ENCODE measurements at places on chromosomes 3 and 15.

DNA sequence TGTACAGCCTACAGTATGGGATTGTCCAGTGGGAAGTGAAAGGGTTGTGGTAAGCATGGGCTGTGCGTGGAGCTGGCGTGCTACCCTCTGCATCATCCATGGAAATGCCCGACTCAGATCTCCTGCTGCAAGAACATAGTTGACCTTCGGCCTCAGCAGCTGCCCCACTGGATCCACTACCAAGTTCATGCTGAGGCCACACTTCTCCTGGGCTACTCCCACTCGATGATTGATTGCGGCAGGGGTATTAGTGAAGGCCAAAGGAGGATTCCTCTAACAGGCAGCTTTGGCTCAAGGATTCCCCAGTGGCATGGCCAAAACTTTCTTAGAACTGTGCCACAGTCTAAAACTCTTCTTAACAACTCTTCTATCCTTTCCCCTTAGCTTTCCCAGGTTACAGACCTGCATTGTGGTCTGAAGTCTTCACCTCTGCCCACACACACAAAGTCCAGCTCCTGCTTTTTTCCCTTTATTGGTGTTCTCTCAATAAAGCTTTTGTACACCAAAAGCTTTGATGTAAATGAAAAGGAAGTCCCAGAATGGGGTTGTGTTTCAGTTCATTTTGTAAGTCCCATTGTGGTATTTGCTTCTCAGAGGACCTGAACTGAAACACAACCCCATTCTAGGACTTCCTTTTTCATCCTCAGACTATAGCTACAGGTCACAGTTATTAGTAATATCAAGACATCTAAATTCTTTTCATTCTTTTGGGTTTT, 4.9 kb upstream of the TBC1D5 start:
- no peak for DNase-seq

- no peak for DNase-seq
These were observed 51.6 kb downstream of the EIF3J start for GRCh38 chr15:44588541-44588940.

- no peak for DNase-seq
These were observed 97.5 kb downstream of the RFTN1 start for GRCh38 chr3:16415911-16416476.

GRCh38 chr3:19074257-19074900, 73.9 kb upstream of the KCNH8 start:
- DNase-seq: no peak

GRCh38 chr15:61118885-61119284, 110.2 kb downstream of the RORA start:
- no peak for DNase-seq

DNA sequence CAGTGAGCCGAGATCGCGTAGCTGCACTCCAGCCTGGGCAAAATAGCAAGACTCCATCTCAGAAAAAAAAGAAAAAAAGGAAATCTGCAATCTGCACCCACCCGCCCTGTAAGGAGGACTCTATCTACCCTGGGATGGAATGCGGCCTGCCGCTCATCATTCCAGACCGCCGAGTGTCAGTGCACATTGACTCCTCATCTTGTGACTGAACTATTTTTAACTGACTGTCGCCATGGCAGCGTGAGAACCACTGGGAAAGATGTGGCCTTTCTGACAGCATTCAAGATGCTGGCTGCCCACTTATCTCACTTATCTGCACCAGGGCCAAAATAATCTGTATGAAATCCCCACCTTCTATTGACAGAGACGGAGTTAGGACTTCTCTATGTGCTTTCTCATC, 38.8 kb upstream of the ANKRD34C start:
- no peak for DNase-seq

GRCh38 chr3:48879307-48879993, 19.2 kb downstream of the SLC25A20 start:
- no peak for DNase-seq

DNA sequence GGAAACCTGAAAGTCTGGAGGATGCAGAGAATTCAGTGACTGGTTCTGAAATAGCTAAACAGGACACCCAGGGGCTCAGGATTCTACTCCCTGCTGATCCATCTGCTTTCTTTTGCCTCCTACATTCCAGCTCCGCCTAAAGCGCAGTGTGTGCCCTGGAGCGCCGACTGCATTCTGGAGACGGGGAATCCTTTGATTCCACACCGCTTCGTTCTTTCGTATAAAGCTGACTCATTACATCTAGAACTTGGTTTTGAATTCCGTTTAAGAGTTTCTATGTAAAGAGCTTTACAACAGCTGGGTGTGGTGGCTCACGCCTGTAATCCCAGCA, 61.8 kb downstream of the SENP2 start:
- no peak for DNase-seq

- no peak for DNase-seq
These were observed 103.5 kb downstream of the LIPC start for GRCh38 chr15:58535337-58535736.

DNA sequence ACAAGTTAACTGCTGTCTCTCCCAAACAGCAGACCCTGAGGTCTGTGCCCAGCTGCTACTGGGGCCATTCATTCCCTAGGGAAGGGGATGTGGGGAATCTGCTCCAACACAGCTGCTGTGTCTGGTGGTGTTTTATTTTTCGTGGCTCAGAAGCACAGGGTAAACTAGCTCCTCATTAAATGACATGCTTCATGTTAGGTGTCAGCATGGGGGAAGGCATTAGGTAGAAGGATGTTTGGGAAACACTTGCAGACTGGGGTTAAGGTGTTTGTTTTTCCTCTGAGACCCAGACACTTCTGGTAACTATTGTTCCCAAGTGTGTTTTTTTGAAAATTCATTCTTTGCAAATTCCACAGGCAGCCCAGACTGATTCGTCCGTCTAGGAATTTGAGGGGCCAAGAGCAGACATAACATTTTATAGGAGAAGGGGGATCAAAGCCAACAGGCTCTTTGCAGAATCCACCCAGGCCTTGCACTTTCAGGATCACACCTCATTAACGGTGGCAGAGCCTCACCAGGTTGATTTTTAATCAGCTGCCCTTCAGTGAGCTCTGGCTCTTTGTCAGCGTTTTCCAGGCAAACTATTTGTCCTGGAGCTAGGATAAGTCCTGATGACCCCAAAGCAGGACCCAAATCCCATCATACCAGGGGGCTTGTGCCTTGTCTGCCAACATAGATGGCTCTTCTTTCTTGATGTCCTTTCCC, 65.4 kb upstream of the ITGA11 start:
- no peak for DNase-seq

GRCh38 chr3:195175476-195176337, 95.3 kb downstream of the XXYLT1 start:
- DNase-seq: no peak

GRCh38 chr15:101135532-101136166, 116.2 kb downstream of the CHSY1 start:
- no peak for DNase-seq

- no peak for DNase-seq
These were observed 61.9 kb downstream of the PTPN9 start for GRCh38 chr15:75517233-75517632.

GRCh38 chr3:23653647-23654525, 151.9 kb upstream of the UBE2E1 start:
- DNase-seq: no peak

DNA sequence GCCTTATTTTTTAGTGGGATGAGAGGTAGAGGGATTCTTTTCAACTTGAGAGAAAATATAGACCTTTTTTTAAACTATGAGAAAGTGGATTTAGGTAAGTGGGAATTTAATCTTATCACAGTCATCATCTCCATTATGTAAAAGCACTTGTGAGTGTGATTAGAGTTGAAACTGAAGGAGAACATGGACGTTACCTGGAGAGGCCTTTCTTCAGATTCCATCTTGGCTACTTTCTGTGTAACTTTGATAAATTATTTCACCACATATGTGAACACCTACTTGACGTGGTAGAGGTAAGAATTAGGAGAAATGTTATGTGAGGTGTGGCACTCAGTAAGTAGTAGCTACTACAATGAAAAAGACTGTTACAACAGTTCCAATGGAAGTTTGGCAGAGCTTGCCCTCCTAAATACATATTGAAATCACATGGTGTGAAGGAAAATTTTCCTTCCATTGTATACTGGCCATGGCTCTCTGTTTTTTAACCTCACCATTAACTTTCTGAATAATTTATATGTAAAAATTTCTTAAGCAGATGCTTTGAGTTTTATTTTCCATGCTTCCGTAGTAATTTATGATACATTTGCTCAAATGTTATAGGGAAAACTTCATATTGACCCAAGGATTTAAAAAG, 193.3 kb downstream of the FNDC3B start:
- no peak for DNase-seq

- DNase-seq: no peak
These were observed 23.2 kb upstream of the ACTC1 start for GRCh38 chr15:34818526-34818925.

DNA sequence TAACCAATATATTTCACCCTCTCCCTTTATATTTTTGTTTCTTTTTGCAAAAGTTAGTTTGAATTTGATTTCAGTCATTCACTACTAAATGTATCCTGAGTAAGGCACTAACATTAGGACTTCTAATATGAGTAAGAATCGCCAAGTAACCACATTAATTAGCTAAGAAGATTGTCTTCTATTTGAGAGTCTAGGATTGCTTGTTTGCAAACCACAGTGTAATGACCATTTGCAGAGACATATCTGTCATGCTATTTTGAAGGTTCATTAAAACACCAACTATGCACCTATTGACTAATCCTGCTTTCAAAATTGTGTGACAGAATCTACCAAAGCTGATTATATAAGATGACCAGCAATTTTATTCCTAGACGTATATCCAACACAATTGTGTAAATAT, 5.3 kb upstream of the EID1 start:
- no peak for DNase-seq

- DNase-seq: no peak
These were observed 99.9 kb upstream of the GAP43 start for GRCh38 chr3:115523458-115523857.

DNA sequence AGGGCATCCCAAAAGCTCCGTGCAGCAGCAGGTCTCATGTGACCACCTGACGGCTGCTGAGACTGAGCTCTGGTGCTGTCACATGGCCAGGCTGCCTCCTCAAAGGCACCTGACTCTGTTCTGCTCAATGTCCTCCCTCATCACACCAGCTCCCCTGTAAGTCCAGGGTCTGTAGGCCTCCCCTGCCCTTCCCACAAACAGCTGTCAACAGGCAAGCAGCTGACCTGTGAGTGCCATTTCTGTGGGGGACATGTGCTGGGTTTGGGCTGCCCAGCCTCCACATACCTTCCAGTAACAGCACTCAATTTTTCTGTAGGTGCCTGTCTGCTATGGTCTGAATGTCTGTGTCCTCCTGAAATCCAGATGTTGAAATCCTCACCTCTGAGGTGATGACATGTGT, 11.2 kb downstream of the NUP210 start:
- DNase-seq: no peak

GRCh38 chr15:37134699-37135131, 34.4 kb upstream of the MEIS2 start:
- no peak for DNase-seq

DNA sequence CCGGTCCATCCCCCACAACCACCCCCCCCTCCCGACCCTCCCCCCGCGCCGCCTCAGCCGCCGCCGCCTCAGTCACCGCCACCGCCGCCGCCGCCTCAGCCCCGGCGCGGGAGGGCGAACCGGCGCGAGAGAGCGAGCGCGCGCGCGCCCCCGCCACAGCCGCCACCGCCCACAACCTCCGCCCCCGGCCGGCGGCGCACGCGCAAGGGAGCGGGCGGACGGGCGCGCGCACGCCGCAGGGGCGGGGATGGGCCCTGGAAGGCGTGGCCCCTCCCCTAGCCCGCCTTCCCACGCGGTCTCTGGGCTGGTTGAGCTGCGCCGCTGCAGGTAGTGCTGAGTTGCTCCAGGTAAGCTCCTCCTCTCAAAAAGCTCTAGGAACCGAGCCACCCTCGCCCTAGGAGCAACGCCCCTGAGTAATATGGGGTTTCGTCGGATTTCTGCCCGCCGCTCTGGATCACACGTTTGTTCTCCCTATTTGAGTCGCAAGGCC, at the start of gene TMCC1:
Gene TMCC1 (minus strand): TSS at position 131 of the 490 bp plus-strand sequence.
- peak; percentile 80 for DNase-seq

DNA sequence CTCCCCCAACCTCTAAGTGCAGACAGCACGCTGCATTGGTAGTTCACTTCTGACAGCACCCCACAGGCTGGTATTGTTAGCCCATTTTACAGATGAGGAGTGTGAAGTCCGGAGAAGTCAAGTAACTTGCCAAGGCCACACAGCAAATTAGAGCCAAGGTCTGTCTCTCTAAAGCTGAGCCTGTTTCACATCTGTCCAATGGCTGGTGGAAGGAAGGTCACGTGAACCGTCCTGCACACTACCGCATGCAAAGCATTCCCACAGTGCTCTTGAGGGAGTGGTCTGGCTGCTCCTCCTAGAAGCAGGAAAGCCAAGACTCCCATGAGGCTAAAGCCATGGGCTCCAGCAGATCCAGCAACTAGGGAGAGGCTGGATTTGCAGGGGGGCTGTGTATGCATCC, 50.0 kb downstream of the MGLL start:
- DNase-seq: no peak

DNA sequence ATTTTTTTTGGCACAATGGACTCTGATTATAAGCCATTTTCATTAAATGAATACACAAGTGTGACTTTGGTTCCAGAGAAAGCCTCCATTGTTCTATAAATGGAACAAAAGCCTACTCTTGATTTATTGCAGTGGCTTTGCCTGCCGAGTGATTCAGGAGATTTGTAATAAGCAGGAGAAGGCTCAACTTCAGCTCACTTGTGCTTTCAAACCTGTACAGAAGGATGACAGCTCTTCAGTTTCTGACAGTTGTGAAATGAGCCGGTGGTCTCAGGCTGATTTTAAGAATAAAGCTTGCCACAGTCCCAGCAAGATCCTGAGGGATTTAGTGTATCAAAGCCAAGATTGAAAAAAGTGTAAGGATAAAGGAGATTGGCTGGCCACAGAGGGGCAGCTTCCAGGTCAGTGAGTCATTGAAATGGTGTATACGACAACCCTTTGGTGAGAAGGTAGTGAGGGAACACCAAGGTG, 438.8 kb upstream of the TGFBR2 start:
- no peak for DNase-seq

- DNase-seq: no peak
These were observed 13.3 kb downstream of the CAV3 start for GRCh38 chr3:8746780-8747345.

DNA sequence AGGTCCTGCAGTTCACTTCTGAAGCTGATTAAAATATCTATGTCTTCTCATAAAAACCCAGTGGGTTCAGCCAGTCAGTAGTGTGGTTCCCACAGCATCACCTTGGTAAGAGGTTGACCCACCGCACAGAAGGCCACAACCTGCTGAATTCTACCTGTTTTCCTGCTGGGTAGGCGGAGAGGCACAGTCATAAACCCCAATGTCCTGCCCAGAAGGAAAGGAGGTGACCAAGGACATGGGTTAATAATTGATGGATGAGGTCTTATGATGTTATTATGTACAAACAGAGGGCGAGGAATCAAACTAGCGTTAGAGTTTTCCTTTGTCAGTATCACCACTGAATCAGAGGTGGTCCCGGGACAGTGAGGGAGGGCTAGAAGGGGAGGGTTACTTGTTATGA, 27.8 kb downstream of the CA12 start:
- no peak for DNase-seq

DNA sequence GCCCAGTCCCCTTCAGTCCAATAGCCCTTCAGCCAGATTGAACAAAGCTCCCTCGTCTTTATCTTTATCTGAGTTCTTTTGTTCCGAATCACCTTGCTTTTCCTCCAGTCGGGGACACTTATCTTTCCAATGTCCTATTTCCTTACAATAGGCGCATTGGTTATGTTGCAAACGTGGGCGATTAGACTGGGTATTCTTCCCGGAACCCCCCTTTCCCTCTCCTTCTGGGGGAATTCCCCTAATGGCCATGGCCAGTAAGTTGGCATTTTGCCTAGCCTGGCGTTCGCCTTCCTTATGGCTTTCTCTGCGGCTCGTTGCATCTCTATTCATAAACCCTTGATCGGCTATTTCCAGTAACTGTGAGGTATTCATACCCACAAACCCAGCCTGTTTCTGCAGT, 82.2 kb upstream of the VEPH1 start:
- no peak for DNase-seq

- DNase-seq: no peak
These were observed 7.0 kb upstream of the RNF111 start for GRCh38 chr15:58980351-58980939.
